ENCODE measurements at places on chromosomes 7 and 10. TPM values are rescaled to one million over a fixed set of nuclear protein-coding genes. Genes with fewer than 3 reads are reported as not detected.

The SPDYE5 gene
- total RNA-seq, result not detected

The LIPA gene
- total RNA-seq, result 74.7 TPM

The REEP3 gene
- 57.6 TPM for total RNA-seq

The GLCCI1 gene
- 2.6 TPM for total RNA-seq

The CCDC3 gene
- 0.29 TPM for total RNA-seq

The OR2A12 gene
- not detected for total RNA-seq

The UPK3B gene
- not detected for total RNA-seq

The BLNK gene
- total RNA-seq, result not detected
